ENCODE measurements at places on chromosomes 3 and 15. TPM values are rescaled to one million over a fixed set of nuclear protein-coding genes. Genes with fewer than 3 reads are reported as not detected.
A peak's percentile ranks its signal among the peaks of the same experiment; 100 is the strongest.

The SLC2A2 gene
- not detected for total RNA-seq

The BLM gene
- total RNA-seq, result 1.5 TPM

The LMAN1L gene
- total RNA-seq, result not detected

The LPCAT4 gene
- total RNA-seq, result 31.5 TPM

DNA sequence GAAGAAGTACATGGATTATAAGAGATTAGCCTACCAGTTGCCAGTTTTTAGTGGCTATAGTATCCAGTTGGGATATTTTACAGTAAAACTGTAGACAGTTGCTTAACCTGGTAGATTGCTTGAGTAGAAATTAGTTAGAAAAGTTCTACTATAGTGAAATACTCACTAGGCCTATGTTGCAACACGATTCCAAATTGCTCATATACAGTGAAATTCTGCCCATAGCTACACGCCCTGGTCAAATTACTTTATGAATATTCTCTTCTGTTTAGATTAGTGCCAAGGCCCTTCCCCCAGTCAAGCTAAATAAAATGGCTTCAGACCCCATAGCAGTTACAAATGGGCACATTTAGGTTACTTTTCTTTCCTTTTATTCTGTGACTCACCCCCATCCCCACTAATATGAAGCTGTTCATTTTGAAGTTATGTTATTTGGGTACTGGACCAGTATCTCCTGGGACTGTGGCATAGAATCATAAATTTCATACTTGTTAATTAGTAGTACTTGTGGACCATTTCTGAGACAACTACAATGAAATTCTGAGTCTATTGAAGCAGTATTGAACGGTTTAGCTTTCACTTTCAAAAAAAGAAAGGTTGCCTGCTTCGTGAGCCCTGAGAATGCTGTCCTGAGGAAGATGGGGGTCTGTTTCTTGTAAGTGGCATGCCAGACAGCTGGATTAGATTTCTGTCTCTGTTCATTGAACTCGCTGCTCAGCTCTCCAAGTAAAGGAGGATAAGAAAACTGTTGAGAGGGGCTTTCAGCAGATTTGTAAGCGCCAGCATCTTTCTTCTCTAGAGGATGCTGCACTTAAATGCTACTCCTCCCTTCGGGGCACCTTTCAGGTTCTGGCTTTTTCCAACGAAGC is 65.8 kb upstream of the CFAP20DC start:
- DNase-seq, result no peak

DNA sequence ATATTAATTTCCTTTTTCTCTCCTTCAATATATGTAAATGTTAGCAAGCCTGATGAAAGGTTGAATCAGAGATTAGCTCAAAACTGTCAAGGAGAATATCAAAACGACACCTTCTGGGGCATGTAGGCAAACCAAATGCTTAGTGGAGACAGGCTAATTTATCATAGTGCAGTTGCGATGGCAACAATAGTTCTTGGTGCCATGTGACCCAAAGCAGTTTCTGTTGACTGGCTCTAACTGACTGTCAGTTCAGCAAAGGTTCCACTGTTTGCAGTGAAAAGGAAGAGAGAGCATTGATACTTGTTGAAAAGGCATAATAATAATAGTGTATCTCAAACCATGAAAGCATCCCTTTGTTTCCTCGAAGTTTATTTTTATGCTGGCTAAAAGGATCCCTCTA is 513.9 kb downstream of the NLGN1 start:
- no peak for DNase-seq

GRCh38 chr15:68450192-68450591 is 18.2 kb upstream of the ITGA11 start:
- DNase-seq, result no peak

DNA sequence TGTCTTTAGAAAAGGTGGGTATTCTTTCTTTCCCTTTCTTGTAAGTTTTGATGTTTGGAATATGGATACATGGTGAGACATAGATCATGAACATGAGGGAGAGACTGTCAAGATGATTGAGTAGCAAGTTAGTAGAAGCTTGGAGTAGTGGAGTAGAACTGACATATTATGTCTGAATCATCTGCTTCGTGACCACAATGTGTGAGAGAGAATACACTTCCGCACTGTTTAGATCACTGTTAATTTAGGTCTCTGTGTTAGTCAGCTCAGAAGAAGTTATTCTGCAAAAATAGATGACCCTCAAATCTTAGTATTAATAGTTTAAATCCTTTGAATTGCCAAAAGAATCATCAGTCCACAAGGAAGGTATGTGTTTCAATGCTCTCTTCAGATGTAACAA is 151.0 kb downstream of the OXSM start:
- no peak for DNase-seq

- DNase-seq, result no peak
Measured at GRCh38 chr3:42061025-42061712, 30.0 kb upstream of the TRAK1 start.

DNA sequence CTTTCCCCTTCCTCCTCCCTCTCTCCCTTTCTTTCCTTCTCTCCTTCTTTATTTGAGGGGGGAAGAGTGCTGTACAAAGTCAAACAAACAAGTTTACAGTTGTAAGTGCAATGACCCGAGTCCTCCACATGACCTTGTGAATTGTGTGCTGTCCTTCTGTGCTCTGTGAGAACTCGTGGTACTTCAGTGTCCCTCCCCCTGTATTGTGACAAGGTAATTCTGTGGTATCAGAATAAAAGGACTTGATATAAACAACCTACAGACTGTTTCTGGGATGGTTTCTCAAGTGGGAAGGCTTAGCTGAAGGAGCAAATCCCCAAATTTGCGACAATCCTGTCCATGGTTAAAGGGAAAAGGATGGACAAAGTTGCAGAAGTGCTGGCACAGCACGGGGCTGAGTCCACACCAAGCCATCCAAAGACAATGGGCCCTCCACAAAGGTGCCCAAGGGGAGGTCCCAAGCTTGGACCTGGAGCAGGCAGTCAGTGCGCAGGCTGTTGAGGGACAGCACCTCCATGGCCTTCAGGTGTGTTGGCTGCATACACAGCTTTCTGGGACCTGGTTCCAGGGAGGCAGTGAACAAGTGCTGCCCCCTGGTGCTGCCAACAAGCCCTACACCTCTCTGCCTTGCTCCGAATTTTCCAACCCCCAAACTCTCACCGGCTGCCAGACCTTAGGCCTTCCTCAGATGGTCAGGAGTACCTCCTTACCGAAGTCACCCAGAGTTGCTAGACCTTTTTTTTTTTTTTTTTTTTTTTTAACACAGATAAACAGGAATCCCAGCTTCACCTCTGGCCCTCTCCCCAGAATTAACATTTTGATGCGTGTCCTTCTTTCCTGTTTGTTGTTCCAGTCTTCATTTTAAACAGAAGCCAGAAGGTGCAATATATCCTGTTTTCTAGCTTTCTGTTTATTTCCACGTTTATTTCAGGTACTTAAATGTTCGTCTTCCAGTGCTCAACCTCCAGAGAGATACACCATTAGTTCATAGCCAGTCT is 2.6 kb upstream of the APEH start:
- peak; percentile 84 for DNase-seq

All from upper lobe of right lung (tissue), 1 donor.